Tracheal epithelial cell (primary cell): ENCODE measurements at places on chromosomes 1 and 21. TPM values are rescaled to one million over a fixed set of nuclear protein-coding genes. Genes with fewer than 3 reads are reported as not detected.

Gene FCRL4
- total RNA-seq: not detected in 2 replicates

Gene PCP4
- not detected in 2 replicates for total RNA-seq

Gene LGR6
- not detected in 2 replicates for total RNA-seq

Gene OR2L5
- not detected in 2 replicates for total RNA-seq

Gene IL19
- 0.24 TPM in 1 of 2 replicates, not detected in the other for total RNA-seq

Gene SLC1A7
- not detected in 2 replicates for total RNA-seq

Gene PROK1
- total RNA-seq: not detected in 2 replicates

Gene GNG12
- 105 and 120 TPM in 2 replicates for total RNA-seq

Gene GABRD
- total RNA-seq: 0.24 TPM in 1 of 2 replicates, not detected in the other

Gene SRRM1
- 18.8 and 23.0 TPM in 2 replicates for total RNA-seq
